ENCODE measurements at places on chromosomes 5 and 9. TPM values are rescaled to one million over a fixed set of nuclear protein-coding genes. Genes with fewer than 3 reads are reported as not detected.

DNA sequence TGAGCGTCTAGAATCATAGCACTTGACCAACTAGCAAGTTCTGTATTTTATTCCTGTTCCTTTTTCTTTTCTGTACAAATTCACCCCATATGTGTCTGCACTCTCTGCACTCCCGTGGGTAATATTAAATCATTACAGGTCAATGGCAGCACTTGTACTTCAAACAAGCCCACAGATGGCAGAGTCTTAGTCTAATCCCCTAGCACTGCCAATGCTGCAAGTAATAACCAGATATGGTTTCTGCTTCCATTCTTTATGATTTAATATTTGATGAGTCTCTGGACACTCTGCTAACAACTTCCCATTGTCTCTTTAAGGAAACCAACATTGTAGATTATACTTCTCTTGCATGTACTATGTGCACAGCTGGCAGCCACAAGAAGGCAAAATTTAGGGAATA, 343.8 kb upstream of the CHD1 start:
- no peak for DNase-seq

GRCh38 chr5:126419102-126419501, 4.1 kb upstream of the GRAMD2B start:
- no peak for DNase-seq

The DOCK8 gene
- polyA plus RNA-seq: 7.3 TPM

- no peak for DNase-seq
Observed at GRCh38 chr9:121548666-121549065, 49.0 kb upstream of the GGTA1 start.

DNA sequence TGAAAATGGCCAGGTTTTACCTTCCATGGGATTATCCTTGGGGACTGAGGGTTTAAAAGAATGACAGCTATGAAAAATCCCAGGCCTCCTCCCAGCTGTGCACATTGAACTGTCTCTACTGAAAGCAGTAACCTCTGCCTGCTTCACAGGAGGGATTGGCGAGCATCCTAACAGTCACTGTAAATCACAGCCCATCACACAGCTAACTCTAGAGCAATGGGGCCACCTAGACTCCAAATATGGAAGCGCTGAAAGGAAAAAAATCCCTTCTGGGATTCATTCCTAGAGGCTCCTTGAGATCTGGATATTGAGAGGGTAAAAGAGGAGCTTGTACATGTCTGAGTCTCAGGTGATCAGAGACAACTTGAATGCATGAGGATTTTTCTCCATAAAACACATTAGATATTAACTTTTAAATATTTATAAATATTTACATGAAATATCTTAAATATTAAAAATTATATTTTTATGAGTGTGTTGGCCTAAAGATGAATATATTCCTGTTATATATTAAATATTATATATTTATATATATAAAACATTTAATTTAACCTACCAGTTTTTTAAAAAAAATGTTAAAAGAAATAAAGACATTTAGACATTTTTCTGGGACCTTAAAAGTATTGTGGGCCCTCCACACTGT, 133.8 kb upstream of the SLC24A2 start:
- no peak for DNase-seq

DNA sequence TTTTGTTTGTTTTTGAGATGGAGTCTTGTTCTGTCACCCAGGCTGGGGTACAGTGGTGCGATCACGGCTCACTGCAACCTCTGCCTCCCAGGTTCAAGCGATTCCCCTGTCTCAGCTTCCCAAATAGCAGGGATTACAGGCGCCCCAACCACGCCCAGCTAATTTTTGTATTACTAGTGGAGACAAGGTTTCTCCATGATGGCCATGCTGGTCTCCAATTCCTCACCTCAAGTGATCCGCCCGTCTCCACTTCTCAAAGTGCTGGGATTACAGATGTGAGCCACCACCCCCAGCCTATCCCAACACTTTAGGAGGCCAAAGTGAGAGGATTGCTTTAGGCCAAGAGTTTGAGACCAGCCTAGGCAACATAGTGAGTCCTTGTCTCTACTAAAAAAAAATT, 19.3 kb downstream of the SPZ1 start:
- DNase-seq: no peak

DNA sequence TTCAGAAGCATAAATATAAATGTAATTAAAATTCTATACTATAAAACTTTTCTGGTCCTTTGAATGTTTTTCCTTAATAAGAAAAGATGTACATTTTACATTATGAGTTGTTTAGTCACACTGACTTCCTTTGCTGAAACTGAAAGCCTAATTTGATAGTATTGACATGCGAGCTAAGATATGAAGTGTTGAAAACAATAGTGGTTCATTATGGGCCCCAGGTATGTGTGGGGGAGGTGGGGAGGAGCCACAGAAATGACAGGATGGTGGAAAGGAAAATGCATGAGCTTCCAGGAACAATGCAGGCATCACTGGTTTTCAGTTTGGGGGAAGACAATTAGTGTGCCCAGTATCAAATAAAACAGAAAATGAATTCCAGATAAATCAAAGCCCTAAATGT, 35.4 kb upstream of the RLN1 start:
- no peak for DNase-seq

The NEUROG1 gene
- not detected for polyA plus RNA-seq

The HTR1A gene
- polyA plus RNA-seq: not detected

The ACER2 gene
- polyA plus RNA-seq: 3.2 TPM

The INSL6 gene
- polyA plus RNA-seq: 1.1 TPM

The GMCL2 gene
- not detected for polyA plus RNA-seq

The MYMK gene
- polyA plus RNA-seq: not detected

GRCh38 chr5:153900703-153901395, 137.9 kb downstream of the FAM114A2 start:
- DNase-seq: no peak

The MAN2A1 gene
- polyA plus RNA-seq: 31.7 TPM
